Activated T-cell treated with anti-CD3 and anti-CD28 coated beads, Interleukin-2, amount 50 U/mL, for 72 hours (primary cell): ENCODE measurements at places on chromosomes 1 and 21.

- no peak for DNase-seq
- H3K36me3 ChIP-seq: peaks cover 11% of the 10 kb centered on the region
- peaks cover 64% of the 10 kb centered on the region for H3K4me1 ChIP-seq
- H3K4me3 ChIP-seq: peak overlapping the region; percentile 31
- H3K27ac ChIP-seq: peak overlapping the region; percentile 11
Observed at GRCh38 chr1:8409106-8409505, 91.2 kb downstream of the SLC45A1 start.

- no peak overlapping the region for H3K4me3 ChIP-seq
- H3K27me3 ChIP-seq: no peaks in the 10 kb centered on the region
- peaks cover 2% of the 10 kb centered on the region for H3K36me3 ChIP-seq
- no peak overlapping the region for H3K27ac ChIP-seq
- H3K4me1 ChIP-seq: peaks cover 17% of the 10 kb centered on the region
Observed at GRCh38 chr1:51715369-51715768, 98.5 kb downstream of the OSBPL9 start.

GRCh38 chr1:29357452-29357851 lies 121.1 kb downstream of the PTPRU start:
- peaks cover 12% of the 10 kb centered on the region for H3K4me1 ChIP-seq
- H3K4me3 ChIP-seq: no peak overlapping the region
- DNase-seq: no peak

DNA sequence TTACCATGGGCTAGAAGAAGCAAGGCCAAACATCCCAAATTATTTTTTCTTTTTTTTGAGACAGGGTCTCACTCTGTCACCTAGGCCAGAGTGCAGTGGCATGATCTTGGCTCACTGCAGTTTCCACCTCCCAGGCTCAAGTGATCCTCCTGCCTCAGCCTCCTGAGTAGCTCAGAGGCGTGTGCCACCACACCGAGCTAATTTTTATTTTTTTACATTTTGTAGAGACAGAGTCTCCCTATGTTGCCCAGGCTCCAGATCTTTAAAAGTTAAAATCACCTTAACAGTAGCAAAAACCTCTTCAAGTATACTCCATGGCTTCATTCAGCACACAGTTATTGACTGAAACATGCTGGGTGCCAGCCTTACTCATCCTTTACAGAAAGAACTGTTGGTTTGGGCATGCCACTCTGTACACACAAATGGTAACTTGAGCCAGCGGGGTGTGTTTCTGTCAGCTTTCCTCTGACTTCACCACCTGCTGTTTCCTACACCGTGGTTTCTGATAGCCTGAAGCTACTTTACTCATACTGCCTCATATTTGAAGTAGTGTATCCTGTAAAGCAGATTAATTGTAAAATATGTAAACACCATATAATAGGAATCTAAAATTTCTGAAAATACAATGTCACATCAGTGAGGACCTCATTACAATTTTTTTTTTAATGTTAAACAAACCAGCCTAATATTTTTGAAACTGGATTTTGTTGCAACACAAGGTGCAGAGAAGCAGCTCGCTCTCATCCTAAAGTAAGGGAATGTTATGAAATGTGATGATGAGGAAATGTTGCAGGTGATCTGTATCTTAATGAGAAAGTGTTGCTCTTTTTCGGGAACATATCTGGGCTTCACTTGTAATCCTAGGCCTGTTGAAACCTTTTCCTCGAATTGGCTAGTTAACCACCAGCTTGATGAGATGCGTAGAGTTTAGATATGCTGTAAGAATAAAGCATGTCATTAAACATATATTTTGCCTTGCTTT lies 113.9 kb downstream of the ATP5PO start:
- H3K4me1 ChIP-seq: no peaks in the 10 kb centered on the region
- no peaks in the 10 kb centered on the region for H3K36me3 ChIP-seq
- H3K4me3 ChIP-seq: no peak overlapping the region
